Activated CD4-positive, alpha-beta T cell treated with anti-CD3 and anti-CD28 coated beads for 24 hours (primary cell): ENCODE measurements at places on chromosomes 12 and 14.
A peak's percentile ranks its signal among the peaks of the same experiment; 100 is the strongest.

GRCh38 chr14:72754949-72755348, 139.0 kb downstream of the DPF3 start:
- no peak for DNase-seq

DNA sequence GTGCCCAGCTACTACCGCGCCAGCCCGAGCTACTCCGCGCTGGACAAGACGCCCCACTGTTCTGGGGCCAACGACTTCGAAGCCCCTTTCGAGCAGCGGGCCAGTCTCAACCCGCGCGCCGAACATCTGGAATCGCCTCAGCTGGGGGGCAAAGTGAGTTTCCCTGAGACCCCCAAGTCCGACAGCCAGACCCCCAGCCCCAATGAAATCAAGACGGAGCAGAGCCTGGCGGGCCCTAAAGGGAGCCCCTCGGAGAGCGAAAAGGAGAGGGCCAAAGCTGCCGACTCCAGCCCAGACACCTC, 697 bp downstream of the HOXC10 start:
- DNase-seq = no peak

DNA sequence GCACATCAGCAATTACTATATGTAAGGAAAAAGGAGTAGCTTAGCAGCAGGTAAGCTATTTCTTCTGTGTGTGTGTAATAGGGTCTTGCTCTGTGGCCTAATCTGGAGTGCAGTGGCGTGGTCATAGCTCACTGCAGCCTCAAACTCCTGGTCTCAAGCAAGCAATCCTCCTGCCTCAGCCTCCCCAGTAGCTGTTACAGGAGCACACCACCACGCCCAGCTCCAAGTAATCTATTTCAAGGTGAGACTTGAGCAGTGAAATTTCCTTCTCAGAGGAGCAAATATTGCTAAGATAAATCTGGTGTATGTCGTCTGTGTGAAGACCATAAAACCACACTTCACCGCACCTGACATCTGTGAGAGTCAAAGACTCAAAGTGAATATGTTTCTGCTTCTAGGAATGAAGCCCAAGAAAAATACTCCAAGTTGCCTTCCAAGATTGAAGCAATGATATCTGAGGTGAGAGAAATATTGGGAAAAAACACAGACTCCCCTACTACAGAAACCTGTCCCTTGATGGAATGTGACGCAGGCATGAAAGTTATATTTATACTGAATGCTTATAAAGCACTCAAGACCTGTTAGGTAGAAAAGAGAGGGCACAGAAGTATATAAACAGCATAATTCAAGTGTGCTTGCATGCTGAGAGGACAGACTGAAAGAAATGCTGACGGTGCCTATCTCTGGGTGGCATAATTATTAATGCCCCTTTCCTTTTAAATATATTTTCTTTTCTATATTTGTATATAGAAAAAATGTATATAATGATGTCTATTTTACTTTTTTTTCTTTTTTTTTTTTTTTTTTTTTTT, 2.5 kb upstream of the SELPLG start:
- no peak for DNase-seq

GRCh38 chr12:126905752-126906151, 1361.2 kb upstream of the TMEM132C start:
- no peak for DNase-seq

DNA sequence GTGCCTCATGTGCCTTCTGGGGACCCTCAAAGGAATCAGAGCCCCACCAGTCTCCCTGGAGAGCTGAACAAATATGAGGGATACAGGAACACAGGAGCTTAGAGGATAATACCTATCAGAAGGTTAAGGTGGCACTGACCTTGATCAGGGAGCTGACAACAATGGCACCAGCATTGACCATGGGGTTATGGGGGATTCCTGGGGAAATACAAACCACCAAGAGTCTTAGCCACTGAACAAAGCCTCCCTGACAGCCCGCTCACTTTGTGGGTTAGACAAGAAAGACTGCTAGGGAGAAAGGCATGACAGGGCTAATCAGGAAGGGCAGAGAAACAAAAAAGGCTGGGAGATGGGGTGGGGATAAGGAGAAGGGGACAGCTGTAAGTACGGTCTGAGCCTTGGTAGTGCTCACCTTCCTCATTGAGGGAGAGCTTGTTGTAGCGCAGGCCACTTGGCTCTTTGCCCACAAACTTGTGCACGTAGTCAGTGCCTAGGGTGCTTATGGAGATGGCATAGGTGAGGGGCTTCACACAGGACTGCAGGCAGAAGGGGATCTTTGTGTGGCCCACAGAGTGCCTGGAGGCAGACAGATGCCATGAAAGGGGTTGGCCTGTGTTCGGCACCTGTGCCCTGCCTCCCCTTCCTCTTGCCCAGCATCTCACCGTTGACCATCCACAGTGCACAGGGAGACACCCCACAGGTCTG, 9.3 kb downstream of the SPRYD4 start:
- no peak for DNase-seq

GRCh38 chr12:6468283-6468575, 2.2 kb downstream of the VAMP1 start:
- DNase-seq = no peak

GRCh38 chr12:1546931-1547640, 47.3 kb downstream of the FBXL14 start:
- DNase-seq = no peak

GRCh38 chr14:74611650-74612349, at the start of gene LTBP2:
LTBP2 (minus strand) TSS chr14:74612237; CDS start chr14:74611944, 293 bp downstream.
- DNase-seq = no peak

- DNase-seq = peak; percentile 68
Observed at GRCh38 chr14:39102969-39103957, at the start of gene SEC23A. SEC23A (minus strand) TSS chr14:39103235; CDS start chr14:39096118, 7,117 bp downstream.

DNA sequence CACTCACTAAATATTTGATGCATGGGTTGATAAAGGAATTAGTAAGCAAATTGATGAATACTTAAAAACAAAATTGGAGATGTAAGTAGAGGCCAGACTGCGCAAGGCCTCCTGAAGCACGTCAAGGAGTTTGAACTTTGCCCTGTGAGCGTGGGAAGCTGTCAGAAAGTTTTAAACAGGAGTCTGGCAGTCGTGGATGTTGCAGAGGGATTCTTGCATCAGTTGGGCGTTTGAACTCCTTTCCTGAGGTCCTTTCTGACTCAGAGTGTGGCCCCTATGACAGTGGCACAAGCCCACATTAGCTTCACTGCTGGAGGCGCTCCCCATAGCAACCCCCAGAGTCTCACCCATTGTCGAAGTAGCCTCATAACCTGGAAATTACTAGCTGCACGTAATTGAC, 17.9 kb upstream of the IL22 start:
- no peak for DNase-seq
